ENCODE measurements at places on chromosomes 1 and 21. TPM values are rescaled to one million over a fixed set of nuclear protein-coding genes. Genes with fewer than 3 reads are reported as not detected.

The INKA2 gene
- 3.5 TPM for total RNA-seq

The NGF gene
- total RNA-seq, result 8.5 TPM

The LRRC38 gene
- total RNA-seq, result not detected

The RAB25 gene
- not detected for total RNA-seq

The AK2 gene
- 59.3 TPM for total RNA-seq

The ITLN2 gene
- not detected for total RNA-seq

The AGT gene
- 14.1 TPM for total RNA-seq

The MRAP gene
- total RNA-seq, result 0.26 TPM

The CHRM3 gene
- under 0.01 TPM for total RNA-seq

The PDC gene
- not detected for total RNA-seq

The TCEA3 gene
- total RNA-seq, result 37.5 TPM

The RGS1 gene
- 0.50 TPM for total RNA-seq

The LYPLA2 gene
- total RNA-seq, result 27.5 TPM

The C1QA gene
- 0.26 TPM for total RNA-seq

The KCNJ10 gene
- total RNA-seq, result not detected

The PDE9A gene
- total RNA-seq, result 1.8 TPM

The HAO2 gene
- not detected for total RNA-seq

The GJB4 gene
- total RNA-seq, result not detected

The LCE1F gene
- not detected for total RNA-seq

The CFHR2 gene
- total RNA-seq, result not detected

The DISP3 gene
- total RNA-seq, result under 0.01 TPM

The MMEL1 gene
- total RNA-seq, result 0.33 TPM

The PCP4 gene
- total RNA-seq, result not detected

The DMRTA2 gene
- not detected for total RNA-seq

The MX2 gene
- 3.6 TPM for total RNA-seq

The ADARB1 gene
- 22.9 TPM for total RNA-seq

The EXTL1 gene
- 0.33 TPM for total RNA-seq

The CA6 gene
- not detected for total RNA-seq

The PDPN gene
- total RNA-seq, result 7.4 TPM

The NES gene
- total RNA-seq, result 87.4 TPM

The IL22RA1 gene
- not detected for total RNA-seq

The LRRC8B gene
- 0.83 TPM for total RNA-seq

The GCSAML gene
- total RNA-seq, result not detected

The BEST4 gene
- total RNA-seq, result under 0.01 TPM

The TNNI3K gene
- total RNA-seq, result 0.66 TPM

The SPATA45 gene
- total RNA-seq, result 0.51 TPM

The IRF2BP2 gene
- 71.8 TPM for total RNA-seq

The B3GALT2 gene
- 1.3 TPM for total RNA-seq

The TLR5 gene
- total RNA-seq, result 0.77 TPM

The GALE gene
- total RNA-seq, result 14.1 TPM

The OLFM3 gene
- not detected for total RNA-seq

The CYP4Z1 gene
- not detected for total RNA-seq

The TAS1R1 gene
- under 0.01 TPM for total RNA-seq

The UQCRHL gene
- total RNA-seq, result 4.4 TPM

The IL12RB2 gene
- total RNA-seq, result not detected

The S100A7 gene
- not detected for total RNA-seq

The IL20 gene
- not detected for total RNA-seq

All from fibroblast of lung (primary cell).